ENCODE measurements at places on chromosomes 4 and X. TPM values are rescaled to one million over a fixed set of nuclear protein-coding genes. Genes with fewer than 3 reads are reported as not detected.

GRCh38 chrX:20418379-20419150 is 151.9 kb upstream of the RPS6KA3 start:
- no peak for DNase-seq

- peak; percentile 28 for DNase-seq
Measured at GRCh38 chr4:128288689-128289106, 1.1 kb upstream of the PGRMC2 start.

DNA sequence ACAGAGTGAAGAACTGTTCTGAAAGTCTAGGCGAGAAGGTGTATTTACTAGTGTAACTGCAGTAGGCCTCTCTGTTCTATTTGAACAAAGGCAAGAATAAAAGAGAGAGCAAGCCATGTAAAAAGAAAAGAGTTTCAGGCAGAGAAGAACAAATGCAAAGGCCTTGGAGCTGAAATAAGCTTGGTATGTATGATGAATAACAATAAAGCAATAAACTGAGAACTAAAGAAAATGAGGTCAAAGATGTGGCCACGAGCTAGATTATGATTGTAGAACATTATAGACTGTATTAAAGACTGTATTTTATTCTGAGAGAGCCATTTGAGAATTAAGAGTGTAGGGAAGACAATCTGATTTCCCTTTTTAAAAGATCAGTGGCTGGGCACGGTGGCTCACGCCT is 160.5 kb downstream of the LRBA start:
- no peak for DNase-seq

KCND1 gene
- 2.9 TPM for polyA plus RNA-seq

GRCh38 chr4:168264903-168265302 is 53.6 kb downstream of the DDX60 start:
- no peak for DNase-seq

- DNase-seq, result no peak
Measured at GRCh38 chrX:110491846-110492620, 133.4 kb downstream of the RTL9 start.

- DNase-seq, result no peak
Measured at GRCh38 chr4:142379277-142380051, 466.6 kb downstream of the INPP4B start.

DNA sequence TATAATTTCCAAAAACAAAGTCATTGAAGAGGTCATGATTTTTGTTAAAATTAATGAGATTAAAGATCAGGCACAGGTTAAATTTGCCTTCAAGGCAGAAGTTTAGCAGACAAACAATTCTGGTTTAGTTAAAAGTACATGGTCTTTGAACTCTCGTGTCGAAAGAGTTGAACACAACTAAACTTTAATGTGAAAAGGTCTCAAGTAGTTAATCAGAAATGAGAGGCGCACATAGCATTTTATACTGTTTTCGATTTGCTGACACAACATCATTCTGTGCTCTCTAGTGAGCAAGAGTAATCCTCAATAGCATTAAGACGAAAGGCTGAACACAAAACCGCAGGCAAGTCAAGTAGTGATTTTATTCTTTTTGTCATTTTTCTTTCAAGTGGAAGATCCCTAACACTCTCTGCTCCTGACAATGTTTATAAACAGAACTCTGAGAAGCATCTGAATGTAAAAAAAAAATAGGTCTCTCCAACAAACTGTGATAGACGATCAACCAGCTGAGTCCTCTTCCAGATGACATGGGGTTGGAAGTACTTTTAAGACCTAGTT is 49.8 kb downstream of the SH3RF1 start:
- no peak for DNase-seq

DNA sequence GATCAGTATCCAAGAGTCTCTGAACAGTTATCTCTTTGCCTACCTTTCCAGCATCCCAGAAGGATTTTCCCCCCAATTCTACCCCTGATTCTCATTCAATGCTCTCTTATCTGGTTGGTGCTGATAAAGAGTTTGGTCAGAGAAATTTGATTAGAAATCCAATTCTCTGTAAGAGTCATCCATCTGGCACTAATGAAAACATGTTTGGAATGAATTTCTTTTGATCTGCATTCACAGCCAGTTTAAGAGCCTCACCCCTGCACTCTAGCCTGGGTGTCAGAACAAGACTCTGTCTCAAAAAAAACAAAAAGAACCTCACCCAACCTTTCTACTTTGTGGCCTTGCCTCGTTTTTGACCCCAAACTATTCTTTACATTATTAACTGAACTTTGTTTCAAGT is 122.1 kb downstream of the MANBA start:
- DNase-seq, result no peak

DNA sequence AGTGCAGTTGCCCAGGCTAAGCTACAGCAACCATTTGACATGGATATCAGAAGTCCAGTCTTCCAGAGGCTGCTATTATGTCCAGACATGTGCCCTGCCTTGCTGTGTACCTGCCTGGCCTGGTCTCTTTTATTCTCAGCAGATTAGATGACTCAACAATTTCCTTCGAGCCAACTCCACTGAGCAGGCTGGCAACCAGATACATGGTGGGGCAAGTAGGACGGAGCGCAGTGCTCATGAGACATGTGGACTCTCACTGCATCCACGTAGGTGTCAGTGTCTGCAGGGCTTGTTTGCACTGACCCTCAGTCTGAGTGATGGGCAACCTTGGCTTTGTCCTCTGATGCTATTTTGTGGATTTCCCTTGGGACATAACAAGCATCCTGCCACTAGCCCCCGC is 7.2 kb upstream of the MAGEA11 start:
- DNase-seq, result no peak

DNA sequence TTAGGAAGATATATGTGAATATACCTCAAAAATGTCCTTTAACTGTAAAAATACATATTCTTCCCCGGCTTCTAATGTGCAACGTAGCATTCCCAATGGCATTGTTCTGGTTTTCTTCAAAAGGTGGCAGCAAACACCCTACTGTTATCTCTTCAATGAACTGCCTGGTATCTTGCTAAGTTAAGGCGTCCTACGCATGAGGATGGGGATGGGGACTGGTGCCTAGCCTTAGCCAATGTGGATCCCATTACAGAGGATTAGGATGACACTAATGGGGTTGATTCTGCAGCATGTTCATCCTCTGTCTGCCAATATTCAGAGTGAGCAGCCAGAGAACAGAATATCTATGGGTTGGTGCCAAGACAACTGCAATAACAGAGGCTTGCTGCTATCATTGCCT is 334.9 kb upstream of the ADGRL3 start:
- DNase-seq, result no peak

GRCh38 chr4:122766950-122767349 is 34.4 kb downstream of the BBS12 start:
- no peak for DNase-seq

CBR4 gene
- polyA plus RNA-seq, result 50.0 TPM

GRCh38 chrX:68989456-68989855 is 160.6 kb downstream of the EFNB1 start:
- DNase-seq, result no peak

- DNase-seq, result no peak
Measured at GRCh38 chrX:46587158-46587557, 13.6 kb downstream of the CHST7 start.

- DNase-seq, result no peak
Measured at GRCh38 chr4:53584658-53585057, 6.6 kb downstream of the LNX1 start.

GRCh38 chrX:118530219-118530911 is 34.8 kb downstream of the DOCK11 start:
- DNase-seq, result no peak
